Sigmoid colon (tissue), 7 donors: ENCODE measurements at places on chromosomes 6 and 20. TPM values are rescaled to one million over a fixed set of nuclear protein-coding genes. Genes with fewer than 3 reads are reported as not detected.

The CDC40 gene
- 14.5 TPM for total RNA-seq

The SNHG17 gene
- 20.8 TPM for total RNA-seq

DNA sequence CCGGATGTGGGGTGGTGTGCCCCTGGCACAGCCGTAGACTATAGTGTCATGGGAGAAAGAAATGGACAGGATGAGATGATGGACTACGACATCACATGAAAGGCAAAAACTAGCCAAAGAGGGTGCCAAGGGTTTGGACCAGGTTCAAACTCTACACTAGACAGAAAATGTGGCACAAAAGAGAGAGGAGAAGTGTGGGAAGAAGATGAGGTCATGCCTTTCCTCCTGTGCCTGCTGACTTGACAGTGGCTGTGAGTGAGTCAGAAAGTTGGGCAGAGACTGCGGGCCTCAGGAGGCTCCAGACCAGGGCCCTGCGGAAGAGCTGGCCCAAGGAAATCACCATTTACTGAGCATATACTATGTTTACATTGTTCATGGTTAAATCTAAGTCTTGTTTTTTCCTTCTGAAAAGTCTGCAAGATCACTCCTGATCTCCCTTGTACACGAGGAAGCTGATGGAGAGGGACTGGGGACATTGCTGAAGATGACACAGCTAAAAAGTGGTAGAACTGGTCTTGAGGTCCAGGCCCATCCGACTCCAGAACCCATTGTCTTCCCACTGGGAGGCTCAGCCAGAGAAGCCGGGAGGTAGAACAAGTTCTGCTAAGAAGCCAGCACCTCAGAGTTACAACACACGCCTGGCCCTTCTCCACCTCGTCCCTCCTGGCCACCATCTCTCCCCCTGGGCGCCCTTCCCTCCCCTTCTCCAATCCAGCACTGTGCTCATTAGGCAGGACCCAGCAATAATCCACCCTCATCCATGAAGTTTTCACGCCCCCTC, 35.6 kb downstream of the CNKSR3 start:
- H3K27ac ChIP-seq, result peak overlapping the region; percentile 87
- no peak overlapping the region for H3K4me3 ChIP-seq
- no peaks in the 10 kb centered on the region for H3K4me1 ChIP-seq

- no peak overlapping the region for H3K4me3 ChIP-seq
- no peak for DNase-seq
- H3K27me3 ChIP-seq, result no peaks in the 10 kb centered on the region
These were observed 12.9 kb upstream of the FAM210B start for GRCh38 chr20:56345911-56346310.
